Fibroblast of villous mesenchyme (primary cell): ENCODE measurements at places on chromosomes 7 and 10. TPM values are rescaled to one million over a fixed set of nuclear protein-coding genes. Genes with fewer than 3 reads are reported as not detected.

- peak; percentile 23 for DNase-seq
These were observed 362.8 kb upstream of the IGFBP3 start for GRCh38 chr7:46283852-46284251.

GRID2IP gene
- total RNA-seq = not detected in 2 replicates

DNA sequence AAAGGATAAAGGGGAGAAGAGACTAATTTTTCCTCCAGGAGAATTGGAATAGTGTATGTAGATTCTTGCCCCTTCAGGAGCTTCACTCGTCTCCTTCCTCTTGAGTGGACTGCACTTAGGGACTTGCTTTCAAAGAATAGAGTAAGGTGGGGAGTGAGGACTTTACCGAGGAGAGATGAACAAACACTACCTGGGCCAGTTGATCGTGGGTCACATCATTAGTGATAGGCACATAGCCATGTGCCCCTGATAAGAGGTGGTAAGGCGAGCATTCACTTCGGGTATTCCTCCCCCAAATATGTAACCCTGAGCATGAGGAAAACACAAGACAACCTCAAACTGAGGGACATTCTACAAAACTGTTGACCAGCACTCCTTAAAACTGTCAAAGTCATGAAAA lies 14.6 kb upstream of the KIFBP start:
- no peak for DNase-seq

ZCCHC24 gene
- total RNA-seq = 28.7 and 36.7 TPM in 2 replicates

GRCh38 chr10:17912754-17913153 lies 39.0 kb upstream of the SLC39A12 start:
- no peak for DNase-seq

GRCh38 chr10:93417266-93417665 lies 64.9 kb downstream of the MYOF start:
- no peak for DNase-seq

GRCh38 chr10:105185161-105185560 lies 544.1 kb downstream of the SORCS3 start:
- DNase-seq = no peak

HKDC1 gene
- 0.43 and 0.64 TPM in 2 replicates for total RNA-seq

CPA2 gene
- 0.32 TPM in 1 of 2 replicates, not detected in the other for total RNA-seq

PNLIPRP2 gene
- total RNA-seq = not detected in 2 replicates

BAMBI gene
- total RNA-seq = 25.9 and 62.8 TPM in 2 replicates

LAMB1 gene
- total RNA-seq = 438 and 483 TPM in 2 replicates

ADARB2 gene
- total RNA-seq = not detected in 2 replicates

DNA sequence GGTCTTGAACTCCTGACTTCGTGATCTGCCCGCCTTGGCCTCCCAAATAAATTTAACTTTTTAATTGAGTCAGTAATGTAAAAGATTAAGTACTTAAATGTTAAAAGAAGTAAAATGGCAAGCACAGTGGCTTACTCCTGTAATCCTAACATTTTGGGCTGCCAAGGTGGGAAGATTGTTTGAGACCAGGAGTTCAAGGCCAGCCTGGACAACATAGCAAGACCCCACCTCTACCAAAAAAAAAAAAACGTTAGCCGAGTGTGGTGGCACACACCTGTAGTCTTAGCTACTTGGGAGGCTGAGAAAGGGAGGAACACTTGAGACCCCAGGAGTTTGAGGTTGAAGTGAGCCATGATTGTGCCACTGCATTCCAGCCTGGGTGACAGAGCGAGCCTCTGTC lies 26.1 kb downstream of the PHTF2 start:
- no peak for DNase-seq

PTPRZ1 gene
- 0.43 TPM in 1 of 2 replicates, not detected in the other for total RNA-seq

- DNase-seq = peak; percentile 50
These were observed 169.9 kb upstream of the ASAH2 start for GRCh38 chr10:50421026-50421719.

DNA sequence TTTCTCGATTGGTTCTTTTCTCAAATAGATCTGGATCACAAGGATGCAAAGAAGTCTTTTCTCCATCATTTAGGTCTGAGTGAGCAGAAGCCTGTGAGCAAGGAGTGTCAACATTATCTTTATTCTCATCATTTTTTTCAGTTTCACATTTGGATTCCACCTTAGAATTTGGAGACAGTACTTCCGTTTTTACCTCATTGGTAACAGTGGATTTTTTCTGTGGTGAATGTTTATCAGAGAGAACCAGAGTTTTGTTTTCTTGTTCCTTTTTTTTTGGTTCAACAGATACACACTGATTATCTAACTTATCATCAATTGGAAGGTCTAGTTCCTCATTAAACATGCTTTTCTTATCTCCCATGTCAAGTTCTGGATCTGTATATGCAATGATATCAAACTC lies 151.3 kb downstream of the GALNT11 start:
- DNase-seq = no peak

DNA sequence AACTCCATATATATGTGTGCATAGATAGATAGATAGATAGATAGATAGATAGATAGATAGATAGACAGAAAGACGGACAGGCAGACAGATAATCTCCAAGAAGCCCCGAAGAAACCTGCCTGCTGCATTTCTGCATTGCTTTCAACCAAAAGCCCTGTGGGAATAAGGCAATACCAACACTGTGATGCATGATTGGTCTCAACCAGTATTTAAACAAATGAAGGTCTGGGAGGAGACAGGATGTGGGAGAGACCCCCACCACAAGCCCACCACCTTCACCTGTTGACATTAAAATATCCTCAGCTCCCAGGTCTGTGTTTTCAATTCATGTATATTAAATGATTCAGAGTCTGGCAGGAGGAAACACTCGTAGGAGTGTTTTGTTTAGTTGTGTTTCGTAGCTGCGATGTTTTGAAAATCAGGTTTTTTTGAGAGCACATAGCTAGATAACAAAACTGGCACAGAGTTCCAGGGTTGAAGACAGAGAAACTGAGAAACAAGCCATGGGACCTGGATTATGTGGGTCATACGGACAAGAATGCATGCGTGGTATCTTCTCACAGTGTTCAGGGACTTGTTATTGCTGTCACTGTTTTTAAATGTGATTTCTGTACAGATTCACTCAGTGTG lies 200.7 kb upstream of the AHR start:
- DNase-seq = peak; percentile 13

DNA sequence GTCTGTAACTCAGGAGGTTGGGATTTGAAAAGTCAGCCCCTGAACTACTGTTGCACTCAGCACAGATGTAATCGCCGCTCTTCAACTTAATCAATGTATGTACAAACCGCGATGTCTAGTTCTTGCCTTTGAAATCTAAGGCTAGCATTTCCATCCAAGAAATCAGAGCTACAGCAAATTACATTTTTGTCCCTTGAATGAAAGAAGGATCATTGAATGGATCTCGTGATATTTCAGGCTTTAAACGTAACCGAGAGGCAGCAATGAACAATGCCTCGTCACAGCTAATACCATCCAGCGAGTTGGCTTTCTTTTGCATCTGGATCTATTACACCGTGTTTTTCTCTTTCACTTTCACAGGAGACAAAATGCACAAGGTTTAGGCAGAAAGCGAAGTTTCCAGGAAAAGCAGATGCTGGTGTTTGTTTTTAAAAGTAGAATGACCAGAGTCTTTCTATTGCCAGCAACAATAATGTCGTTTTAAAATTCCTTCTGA lies 5.5 kb downstream of the SKIDA1 start:
- peak; percentile 77 for DNase-seq

DNA sequence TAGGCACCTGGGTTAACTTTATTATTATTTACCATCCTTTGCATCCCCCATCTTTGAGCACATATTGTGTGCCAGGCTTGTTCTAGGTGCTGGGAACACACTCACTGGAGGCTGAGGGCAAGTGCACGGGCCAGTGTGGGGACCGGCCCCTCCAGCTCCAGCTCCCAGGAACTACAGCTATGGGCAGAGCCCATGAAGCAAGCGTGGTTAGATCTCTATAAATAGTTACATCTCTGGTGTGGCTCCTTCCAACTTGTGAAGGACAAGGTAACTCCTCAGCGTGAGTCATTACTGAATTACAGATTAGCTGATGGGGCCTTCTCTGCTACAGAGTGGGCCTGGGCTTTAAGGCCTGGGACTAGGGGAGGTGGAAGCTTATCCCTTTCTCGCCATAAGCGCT lies 583.5 kb downstream of the SDK1 start:
- DNase-seq = no peak

DNA sequence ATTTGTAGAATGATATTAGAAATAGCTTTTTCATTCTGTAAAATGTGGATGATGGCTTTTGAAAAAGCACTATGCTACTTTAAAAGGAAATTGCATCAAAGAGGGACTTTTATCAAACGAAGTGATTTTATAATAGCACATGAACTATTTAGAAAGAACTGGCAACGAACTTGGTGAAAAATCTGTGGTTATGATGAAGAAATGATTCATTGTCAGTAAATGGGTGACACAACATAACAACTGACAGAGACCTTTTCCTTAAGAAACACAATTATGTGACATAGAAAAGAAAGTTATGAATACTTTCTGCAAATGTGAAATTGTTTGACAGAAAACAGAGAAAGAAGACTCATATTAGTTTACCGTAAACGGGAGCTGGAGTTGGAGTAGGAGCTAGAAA lies 60.7 kb upstream of the LAMB4 start:
- no peak for DNase-seq

RP9 gene
- total RNA-seq = 8.2 and 10.3 TPM in 2 replicates

DNA sequence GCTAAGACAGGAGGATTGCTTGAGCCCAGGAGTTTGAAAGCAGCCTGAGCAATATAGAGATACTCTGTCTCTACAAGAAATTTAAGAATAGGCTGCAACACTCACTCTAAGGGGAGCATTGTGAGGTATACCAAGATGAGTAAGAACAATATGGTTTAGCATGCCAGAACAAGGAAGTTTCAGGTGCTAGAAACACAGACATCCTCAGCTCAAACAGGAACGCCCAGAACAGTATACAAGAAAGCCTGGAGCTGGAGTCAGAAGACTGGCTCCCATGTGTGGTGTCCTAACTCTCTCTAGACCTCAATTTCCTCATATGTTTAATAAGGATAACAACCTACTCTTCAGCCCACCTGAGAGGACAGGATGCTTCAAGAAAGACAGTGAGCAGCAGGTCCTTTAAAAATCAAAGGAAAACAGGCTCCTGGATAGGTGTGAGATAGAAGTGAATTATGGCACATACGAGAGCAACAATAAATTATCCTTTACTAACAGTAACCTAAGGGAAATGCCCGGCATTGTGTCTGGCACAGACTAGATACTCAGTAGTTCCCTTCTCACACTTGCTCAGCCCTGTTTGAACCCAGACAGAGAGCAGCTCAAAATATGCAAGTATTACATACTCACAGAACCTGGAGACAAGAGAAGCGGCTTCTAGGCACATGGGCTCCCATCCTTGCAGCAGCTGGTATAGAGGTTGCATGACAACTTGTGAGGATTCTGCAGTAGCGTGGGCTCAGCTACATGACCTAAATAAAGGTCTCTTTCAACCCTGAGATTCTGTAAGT lies 45.4 kb downstream of the KAT6B start:
- DNase-seq = no peak

DNA sequence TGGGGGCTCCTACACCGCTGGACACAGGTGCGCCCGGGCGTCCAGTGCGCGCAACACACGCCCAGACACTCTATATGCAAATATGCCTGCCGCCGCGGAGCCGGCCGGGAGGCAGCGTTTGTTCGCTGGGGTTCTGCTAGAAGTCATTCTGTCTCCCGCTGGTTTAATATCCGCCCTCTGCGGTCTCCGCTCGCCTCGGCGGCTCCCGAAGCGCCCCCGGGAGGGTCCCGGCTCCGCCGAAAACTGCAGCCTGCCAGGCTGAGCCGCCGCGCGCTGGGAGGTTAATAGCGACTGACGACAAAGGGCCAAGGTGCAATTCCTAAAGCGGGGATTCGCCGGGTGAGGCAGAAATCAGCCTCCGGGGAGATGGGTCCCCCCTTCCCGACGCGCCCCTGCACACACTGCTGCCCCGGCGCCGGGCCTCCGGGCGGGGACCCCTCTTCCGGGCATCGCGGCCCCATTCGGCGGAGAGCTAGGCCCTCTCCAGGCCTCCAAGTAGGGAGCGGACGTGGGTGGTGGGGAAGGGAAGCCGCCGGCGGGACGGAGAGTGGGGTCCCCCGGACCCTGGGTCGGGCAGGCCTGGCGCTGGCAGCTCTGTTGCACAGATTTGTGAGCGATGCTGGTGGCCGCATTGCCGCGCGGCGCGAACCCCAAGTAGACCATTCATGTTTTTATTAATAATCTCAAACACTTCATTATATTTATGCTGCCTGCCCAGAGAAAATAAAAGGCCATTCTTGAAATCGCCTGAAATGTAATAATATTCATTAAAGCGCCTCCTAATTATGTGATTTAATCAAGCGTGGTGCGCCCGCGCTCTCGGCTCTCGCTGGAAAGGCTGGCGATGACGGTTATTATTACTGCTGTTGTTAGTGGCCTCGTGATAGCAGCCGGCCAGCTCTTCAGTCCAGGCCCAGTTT lies 9.1 kb downstream of the EN2 start:
- DNase-seq = no peak

- peak; percentile 68 for DNase-seq
These were observed 227.0 kb downstream of the DKK1 start for GRCh38 chr10:52541006-52541473.

DNA sequence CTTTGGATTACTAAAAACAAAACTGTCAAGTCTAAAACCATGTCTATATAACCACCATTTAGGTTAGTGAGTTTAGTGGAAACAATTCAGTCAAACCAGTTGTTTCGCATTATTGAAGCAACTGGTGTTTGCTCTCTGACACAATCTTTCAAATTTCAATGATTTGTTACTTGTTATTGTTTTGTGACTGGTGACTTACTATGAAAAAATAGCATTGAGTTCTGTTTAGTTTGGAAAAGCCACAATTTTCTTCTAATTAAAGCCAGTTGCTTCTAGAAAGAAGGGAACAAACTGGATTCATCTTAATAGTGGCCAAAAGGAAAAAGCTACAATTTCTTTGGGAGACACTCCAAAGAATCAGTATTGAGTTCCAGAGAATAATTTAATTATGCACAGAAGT lies 30.4 kb downstream of the LAMB4 start:
- peak; percentile 70 for DNase-seq

REEP3 gene
- total RNA-seq = 57.3 and 127 TPM in 2 replicates

- no peak for DNase-seq
These were observed 140.0 kb upstream of the TPK1 start for GRCh38 chr7:144975882-144976281.

DNA sequence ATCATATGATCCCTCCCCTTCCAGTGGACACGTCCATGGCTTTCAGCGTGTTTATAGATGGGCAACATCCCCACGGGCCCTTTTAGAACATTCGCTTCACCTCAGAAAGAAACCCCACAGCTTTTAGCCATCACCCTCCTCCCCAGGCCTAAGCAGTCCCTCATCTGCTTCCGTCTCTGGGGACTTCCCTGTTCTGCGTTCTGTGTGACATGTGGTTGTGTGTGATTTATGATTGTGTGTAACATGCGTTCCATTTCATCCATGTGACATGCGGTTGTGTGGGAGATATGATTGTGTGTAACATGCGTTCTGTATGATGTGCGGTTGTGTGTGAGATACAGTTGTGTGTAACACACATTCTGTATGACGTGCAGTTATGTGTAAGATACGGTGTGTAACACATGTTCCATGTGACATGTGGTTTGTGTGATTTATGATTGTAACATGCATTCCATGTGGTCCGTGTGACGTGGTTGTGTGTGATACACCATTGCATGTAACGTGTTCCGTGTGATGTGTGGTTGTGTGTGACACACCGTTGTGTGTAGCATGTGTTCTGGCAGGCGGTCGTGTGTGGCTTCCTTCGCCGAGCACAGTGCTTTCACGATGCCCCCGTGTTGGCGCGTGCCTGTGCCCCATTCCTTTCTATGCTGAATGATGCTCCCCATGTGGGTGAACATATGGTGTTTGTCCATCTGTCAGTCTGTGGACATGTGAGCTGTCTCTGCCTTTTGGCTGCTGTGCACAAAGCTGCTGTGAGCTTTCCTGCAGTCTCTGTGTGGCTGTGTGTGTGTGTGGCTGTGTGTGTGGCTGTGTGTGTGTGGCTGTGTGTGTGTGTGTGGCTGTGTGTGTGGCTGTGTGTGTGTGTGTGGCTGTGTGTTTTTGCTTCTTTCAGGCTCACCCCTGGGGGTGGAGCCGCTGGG lies 26.2 kb downstream of the PWWP2B start:
- DNase-seq = no peak

KCNIP2 gene
- total RNA-seq = 0.86 and 0.97 TPM in 2 replicates
